ENCODE measurements at places on chromosomes 3 and 15.

DNA sequence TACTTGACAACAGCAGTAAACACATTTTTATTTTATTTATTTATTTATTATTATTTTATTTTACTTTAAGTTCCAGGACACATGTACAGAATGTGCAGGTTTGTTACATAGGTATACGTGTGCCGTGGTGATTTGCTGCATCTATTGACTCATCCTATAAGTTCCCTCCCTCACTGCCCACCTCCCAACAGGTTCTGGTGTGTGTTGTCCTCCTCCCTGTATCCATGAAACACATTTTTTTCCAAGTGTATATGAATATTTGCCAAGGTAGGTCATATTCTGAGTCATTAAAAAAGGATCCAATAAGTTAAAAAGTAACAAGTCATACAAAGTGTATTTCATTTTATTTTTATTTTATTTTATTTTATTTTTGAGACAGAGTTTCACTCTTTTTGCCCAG lies 567.3 kb upstream of the KCNMB2 start:
- no peak for DNase-seq

- no peak for DNase-seq
Measured at GRCh38 chr3:194675081-194675640, 3.2 kb upstream of the LSG1 start.

DNA sequence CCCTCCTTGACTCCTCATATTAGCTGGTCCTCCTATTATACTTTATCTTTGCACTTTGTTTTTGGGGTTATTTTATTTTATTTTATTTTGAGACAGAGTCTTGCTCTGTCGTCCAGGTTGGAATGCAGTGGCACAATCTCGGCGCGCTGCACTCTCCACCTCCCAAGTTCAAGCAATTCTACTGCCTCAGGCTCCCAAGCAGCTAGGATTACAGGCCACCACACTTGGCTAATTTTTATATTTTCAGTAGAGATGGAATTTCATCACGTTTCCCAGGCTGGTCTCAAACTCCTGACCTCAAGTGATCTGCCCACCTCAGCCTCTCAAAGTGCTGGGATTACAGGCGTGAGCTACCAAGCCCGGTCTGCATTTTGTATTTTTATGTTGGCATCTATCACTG lies 126.7 kb downstream of the FOXB1 start:
- DNase-seq: no peak

- no peak for DNase-seq
Measured at GRCh38 chr15:34327906-34328305, 9.7 kb downstream of the SLC12A6 start.

- no peak for DNase-seq
Measured at GRCh38 chr3:162112719-162113118, 616.1 kb downstream of the OTOL1 start.

- no peak for DNase-seq
Measured at GRCh38 chr3:12797124-12797891, 828 bp downstream of the CAND2 start.

DNA sequence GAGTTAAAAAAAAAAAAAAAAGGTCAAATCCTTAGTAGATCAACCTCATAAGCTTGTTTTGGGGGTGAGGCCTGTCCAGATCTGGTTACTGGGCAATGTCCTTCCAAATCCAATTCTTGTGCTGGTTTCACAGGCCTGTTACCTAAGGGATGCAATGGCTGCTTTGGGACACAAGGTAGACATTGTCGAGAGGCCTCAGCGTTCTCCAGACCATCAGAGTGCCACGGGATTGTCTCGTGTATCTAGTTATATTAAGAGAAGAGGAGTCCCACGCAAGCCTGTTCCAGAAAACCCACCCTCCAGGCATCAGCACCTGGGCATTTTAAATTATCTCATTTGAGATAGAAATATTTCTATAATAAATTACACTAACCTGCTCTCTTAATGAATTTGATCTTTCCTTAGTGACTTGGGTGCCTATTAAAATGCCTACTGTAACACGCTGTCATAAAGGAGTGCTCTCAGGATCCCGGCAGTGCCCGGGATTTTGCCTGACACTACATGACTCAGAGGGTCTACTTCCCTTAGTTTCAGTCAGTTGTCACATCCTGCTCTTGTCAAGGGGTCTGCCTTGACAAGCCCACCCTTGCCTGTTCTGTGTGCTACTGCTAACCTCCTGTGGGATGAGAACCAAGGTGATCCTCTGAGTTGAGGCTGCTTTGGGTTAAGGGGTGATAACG lies 116.0 kb downstream of the LIPC start:
- DNase-seq: no peak

Data from occipital lobe (tissue), 3 donors.